ENCODE measurements at places on chromosomes 5 and 9.

- no peak for DNase-seq
Observed at GRCh38 chr9:131116281-131117120, 8.9 kb upstream of the NUP214 start.

- no peak for DNase-seq
Observed at GRCh38 chr5:15286650-15287049, 213.3 kb upstream of the FBXL7 start.

DNA sequence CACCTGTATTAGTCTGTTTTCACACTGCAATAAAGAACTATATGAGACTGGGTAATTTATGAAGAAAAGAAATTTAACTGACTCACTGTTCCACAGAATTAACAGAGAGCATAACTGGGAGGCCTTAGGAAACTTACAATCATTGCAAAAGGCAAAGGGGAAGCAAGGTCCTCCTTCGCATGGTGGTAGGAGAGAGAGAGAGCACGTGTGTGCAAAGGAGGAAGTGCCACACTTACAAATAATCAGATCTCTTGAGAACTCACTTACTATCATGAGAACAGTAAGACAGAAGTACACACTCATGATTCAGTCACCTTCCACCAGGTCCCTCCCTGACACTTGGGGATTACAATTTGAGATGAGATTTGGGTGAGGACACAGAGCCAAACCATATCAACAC, 258.7 kb downstream of the TRIM32 start:
- no peak for DNase-seq

DNA sequence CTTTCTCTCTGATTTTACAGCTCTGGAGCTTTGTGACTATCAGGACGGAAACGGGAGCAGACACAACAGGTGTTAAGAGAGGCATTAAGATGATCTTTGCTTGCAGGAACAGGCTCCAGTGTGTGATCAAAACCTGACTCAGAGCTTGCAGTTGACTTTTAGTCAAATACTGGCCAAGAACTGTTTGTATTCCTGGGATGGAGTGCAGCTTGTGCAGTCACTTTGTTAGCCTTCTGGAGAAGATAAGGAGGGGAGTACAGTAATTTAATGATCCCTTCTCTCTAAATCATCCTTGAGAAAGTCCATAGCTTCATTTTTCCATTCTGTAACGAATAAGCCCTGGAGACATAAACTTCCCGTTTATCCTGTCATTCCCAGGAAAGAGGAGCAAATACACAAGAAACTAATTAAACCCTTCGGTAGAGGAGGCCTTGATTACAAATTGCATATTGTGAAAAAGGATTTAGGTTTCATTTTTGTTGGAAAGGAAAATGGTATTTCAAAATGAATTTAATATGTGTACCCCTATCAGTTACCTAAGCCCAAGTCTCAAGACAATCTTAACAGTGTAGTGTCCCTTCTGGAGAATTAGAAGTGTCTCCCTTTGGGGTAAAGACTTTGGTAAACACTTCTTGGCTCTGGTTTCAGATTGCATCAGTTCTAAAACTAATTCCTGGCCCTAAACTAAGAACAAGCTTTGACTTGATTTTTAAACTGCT, 3.1 kb upstream of the STOM start:
- DNase-seq = no peak
